ENCODE measurements at places on chromosomes 7 and 10.

- no peak for DNase-seq
These were observed 6.4 kb upstream of the ZNF398 start for GRCh38 chr7:149140831-149141230.

DNA sequence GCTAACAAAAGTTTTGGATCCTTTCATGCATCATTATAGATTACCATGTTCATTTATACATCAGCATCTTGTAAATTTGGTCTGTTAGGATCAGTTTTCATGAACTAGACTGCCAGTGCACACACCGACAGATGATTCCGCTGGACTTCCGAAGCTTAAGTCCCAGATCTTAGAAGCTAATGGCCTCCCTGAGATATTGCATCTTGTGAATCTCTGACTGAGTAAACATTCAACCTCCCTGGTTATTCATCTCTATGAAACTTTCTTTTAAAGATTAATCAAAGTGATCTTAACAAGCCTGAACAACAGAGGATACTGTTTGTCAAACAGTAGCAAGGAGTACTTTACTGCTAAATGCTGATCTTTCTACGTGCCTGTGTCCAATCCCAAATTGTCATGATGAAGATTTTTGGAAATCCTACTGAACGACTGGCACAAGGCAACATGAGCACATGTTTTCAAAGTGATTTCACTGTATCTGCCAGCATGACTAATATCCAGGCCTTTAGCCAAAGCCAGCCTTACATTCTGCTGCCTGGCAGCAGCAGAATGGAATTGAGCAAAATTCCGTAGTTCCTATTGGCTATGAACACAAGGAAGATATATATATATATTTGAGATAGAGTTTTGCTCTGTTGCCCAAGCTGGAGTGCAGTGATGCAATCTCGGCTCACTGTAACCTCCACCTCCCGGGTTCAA is 91.3 kb upstream of the ANK3 start:
- DNase-seq = no peak

DNA sequence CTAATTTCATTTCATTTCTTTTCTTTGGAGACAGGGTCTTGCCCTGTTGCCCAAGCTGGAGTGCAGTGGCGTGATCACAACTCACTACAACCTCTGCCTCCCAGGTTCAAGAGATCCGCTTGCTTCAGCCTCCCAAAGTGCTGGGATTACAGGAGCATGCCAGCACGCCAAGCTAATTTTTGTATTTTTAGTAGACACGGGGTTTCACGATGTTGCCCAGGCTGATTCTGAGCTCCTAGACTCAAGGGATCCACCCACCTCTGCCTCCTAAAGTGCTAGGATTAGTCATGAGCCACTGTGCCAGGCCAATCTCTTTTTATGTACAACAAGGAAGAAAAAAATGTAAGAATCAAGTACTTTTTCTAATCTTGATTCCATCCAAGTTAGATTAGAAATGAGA is 10.7 kb upstream of the KMT2E start:
- DNase-seq = no peak

DNA sequence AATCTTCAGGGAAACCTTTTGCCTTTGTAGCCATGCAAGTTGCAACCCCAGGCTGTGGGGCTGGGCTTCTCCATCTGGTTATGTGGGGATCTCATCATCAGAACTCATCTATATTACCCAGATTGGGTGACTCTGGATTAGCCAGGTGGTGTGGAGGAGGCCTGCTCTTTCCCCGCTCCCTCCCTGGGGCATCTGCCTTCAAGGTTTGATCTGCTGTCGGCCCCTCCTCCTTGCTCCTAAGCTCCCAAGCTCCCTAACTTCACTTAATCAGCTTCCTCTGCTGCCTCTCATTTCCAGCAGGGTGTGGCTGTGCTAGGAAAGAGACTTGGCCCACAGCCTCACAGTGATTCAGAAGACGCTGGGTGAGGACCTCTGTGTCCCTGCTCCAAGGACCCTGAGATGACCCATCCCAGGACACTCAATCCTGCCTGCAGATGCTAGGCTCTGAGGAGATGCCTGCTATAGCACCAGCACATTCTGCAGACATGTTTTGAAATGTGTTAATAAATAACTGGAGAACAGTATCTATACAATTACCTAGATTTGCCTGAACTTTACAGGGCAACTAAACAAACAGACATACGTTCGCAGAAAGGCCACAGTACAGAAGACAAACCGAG is 392.1 kb upstream of the PODXL start:
- DNase-seq = no peak

GRCh38 chr7:30281791-30282190 is 2.6 kb upstream of the ZNRF2 start:
- DNase-seq = no peak

GRCh38 chr7:39217783-39218182 is 240.1 kb downstream of the POU6F2 start:
- DNase-seq = no peak

- no peak for DNase-seq
These were observed 662.9 kb downstream of the INHBA start for GRCh38 chr7:41039981-41040380.

DNA sequence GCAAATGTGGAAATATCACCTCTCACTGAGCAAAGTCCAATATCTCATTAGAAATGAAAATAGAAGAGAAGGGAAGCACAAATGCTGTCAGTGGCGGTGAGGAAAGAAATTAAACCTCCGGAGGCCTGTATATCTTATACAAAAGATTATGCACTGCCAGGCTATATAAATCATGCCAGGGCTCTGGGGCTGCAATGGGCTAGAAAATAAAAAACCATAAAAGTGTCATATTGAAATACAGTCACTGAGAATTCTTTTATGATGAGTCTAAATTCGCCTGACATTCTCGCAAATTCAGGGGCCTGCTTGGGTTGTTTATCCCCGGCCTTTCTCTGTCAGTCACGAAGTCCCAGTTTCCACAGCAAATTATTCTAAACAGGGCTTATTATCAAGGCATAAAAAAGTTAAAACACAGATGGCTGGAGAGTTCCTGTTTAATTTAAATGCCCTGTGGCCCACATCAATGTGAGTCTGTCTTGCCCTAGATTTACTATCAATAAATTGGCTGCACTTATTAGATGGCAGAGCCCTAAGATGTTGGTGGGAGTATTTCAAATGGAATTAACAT is 193.8 kb downstream of the SNX10 start:
- no peak for DNase-seq

DNA sequence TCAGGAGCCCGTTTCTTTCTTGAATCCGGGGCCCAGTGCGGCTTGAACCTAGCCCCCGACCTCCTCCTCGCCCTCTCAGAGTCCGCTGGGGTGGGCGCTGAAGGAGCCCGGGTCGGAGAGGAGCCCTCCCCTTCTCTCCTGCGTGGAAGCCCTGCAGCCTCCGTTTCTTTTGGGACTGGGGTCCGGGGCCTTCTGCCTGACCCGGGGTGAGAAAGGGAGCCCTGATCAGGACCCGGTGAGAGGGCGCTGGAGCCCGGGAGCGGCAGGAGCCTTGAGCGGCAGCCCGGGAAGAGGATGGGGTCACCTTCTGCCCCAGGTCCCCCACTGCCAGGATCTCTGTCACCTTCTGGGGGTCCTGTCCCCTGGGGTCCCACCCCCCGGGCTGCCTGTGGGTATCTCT is 162.3 kb downstream of the ZNF33B start:
- no peak for DNase-seq

GRCh38 chr10:23157239-23157681 is 34.9 kb upstream of the PTF1A start:
- no peak for DNase-seq

GRCh38 chr10:22438711-22439110 is 93.4 kb downstream of the SPAG6 start:
- no peak for DNase-seq

GRCh38 chr7:55441002-55441401 is 75.9 kb downstream of the LANCL2 start:
- no peak for DNase-seq

DNA sequence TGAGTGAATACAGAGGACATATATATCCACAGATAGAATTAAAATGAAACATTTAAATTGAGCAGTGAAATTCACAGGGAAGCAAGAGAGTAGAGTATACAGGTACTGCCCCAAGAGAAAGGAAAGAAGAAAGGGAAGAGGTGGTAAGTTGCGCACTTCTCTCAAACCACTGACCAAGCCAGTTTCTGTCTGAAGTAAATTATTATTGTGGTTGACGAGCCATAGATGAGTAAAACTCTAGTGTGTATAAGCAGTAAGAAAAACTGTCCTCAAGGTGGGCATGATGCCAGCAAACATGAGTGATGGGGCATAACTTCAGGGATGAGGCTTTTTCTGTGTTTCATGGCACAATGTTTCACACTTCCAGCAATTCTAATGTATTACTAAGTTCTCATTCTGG is 4.4 kb upstream of the BET1 start:
- no peak for DNase-seq

DNA sequence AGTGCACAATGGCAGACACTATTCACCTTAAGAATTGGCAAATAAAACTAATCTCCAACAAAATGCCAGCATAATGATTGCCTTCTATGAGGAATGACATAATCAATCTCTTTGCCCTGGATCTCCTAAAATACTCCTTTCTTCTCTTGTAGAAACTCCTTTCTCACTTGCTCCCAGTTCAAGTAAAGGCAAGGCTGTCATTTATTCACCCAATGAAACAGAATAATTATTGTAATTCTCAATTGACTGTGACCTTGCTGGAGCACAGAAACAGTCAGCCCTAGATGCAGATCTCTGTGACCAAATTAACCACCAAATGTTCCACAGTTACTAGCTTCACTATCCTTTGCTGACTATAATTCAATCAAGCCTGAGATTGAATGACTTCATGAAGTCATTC is 99.3 kb downstream of the SEMA3C start:
- DNase-seq = no peak

DNA sequence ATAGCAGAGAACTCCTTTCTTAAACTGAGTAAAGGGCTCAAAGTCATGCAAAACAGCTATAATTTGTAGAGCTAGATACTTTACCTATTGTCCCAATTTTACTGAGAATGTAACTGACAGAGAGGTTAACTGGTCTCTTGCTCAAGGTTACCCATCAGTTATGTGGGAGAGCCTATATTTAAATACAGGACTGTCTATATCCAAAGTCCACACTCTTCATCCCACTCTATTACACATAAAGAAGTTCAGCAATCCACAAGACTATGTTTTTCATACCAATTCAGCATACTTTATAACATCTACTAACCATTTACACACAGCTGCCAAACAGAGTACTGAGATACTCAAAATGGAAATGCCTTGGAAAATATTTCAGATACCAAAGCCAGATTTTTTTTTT is 100.2 kb downstream of the MICU1 start:
- no peak for DNase-seq

DNA sequence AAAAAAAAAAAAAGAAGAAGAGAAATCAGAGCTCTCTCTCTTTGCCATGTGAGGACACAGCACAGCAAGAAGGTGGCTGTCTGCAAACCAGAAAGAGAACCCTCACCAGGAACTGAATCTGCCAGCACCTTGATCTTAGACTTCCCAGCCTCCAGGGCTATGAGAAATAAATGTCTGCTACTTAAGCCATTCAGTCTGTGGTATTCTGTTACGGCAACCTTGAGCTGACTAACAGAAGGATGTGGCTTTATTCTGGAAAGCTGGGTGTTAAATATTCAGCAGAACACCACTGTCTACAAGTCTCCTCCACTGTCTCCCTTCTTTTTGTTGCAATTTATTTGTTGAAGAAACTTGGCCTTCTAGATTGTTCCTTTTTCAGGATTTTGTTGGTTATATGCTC is 5.0 kb downstream of the COL26A1 start:
- no peak for DNase-seq

GRCh38 chr7:30223896-30224295 is 60.5 kb upstream of the ZNRF2 start:
- no peak for DNase-seq

DNA sequence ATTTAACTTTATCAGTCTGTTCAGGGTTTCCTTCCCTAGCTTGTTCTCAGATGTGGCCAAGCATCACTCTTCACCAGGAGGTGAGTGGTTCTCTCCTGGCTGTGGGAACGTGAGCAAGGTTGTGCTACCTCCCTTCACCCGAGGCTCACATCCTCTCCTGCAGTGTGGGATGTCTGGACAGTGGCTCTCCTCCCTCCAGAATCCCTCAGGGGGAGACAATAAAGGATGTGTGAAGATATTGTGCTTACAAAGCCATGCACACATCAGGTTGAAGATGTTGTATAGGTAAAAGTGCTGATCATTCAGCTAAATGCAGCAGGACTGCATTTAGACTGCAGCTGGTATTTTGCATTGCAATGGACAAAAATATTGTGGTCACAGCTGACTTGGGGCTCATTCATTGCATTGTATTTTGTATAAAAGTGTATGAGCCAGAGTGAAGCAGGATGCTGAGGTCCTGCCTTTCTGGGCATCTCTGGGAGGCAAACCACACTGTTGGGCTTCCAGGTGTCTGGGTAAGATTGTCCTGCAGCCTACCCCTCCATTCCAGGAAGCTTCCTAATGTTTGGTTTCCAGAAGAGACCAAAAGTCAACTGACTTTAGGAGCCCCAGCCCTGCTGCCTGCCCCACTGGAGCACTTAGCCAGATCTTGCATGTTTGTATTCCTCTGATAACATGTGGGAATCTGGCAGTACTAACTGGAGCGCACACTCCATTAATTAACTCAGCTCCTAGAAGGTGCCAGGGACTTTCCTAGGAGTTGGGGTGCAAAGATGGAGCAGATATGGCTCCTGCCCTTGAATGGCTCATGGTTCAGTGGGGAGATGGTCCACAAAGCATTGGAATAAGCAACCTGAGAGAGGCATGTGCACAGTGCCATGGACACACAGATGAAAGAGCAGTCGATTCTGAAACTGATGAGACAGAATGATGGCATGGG is 292.5 kb upstream of the ZNF32 start:
- DNase-seq = no peak

DNA sequence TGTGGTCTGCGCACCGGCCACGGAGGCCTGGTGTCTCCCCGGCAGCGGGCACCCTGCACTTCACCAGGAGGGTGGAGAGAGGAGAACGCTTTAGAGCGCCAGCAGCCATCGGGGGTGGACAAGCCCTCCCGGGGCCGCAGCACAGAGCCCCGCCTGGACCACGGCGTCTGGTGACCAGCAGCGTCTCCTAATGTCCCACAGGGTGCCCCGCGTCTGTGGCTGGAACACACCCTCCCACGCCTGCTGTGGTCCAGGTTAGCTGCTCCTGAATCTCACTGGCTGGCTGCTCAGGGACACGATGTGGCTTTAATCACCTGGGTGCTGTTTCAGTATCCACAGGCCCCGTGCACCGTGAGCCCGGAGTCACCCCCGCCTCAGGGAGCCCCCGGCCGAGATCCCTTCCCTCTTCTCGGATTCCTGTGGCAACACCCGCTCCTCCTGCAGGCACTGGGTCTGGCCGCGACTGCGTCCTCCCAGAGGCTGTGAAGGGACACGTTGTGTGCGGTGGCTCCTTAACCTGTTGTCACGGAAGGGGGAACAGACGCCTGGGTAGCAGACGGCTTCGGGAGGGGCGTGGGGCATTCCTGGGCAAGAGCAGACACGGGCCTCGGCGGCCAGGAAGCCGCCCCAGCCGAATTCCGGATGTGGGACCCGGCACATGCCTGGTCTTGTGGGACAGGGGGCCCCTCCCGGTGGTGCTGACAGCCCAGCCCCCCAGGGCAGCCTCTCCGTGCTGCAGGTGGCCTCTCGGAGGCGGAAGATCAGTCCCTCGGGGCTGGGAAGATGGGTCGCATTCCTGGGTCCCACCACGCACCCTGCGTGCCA is 78.9 kb downstream of the FOXL3 start:
- DNase-seq = no peak

- DNase-seq = no peak
These were observed 23.5 kb downstream of the DENND2A start for GRCh38 chr7:140617081-140617480.

GRCh38 chr10:69045441-69046300 is 42.2 kb upstream of the SRGN start:
- DNase-seq = no peak

All from NCI-H1048 (cell line).